Effector CD4-positive, alpha-beta T cell (primary cell): ENCODE measurements at places on chromosomes 4 and X.

DNA sequence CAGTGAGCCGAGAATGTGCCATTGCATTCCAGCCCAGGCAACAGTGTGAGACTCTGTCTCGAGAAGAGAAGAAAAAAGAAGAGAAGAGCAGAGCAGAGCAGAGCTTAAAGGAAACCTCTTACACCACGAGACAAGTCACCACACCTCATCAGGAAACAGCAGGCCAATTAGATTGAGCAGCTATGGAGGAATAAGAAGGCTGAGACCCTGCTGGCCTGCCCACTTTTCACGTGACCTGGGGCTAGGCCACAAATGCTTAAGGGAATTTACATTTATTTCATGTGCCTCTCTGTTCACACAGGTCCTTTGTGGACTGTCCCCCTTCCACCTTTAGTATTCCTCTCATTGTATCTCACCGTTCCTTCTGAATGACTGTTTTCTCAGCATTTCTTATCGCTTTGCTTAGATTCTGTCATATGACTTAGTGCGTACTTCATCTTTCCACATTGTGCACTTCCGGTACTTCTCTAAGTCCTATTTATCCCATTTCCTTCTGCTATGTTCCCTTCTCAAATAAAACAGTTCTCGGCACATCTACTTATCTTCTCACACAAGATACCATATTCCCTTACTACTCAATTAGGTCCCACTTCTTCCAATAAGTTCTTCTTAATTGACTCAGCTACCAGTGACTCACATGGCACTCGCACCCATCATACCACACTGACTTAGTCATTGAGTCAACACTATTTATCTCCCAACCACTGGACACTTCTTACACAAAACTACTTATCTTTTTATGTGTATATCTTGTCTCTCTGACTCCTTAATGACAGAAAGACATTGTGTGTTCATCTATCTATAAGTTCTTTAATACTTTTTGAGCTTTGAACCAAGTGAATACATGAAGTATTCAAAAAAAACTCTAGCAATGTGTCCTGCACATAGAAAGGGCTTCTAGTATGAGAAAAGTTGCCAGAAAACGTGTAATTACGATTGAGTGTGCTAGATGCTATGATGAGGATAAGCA, 11.0 kb downstream of the CUL4B start:
- DNase-seq = no peak

DNA sequence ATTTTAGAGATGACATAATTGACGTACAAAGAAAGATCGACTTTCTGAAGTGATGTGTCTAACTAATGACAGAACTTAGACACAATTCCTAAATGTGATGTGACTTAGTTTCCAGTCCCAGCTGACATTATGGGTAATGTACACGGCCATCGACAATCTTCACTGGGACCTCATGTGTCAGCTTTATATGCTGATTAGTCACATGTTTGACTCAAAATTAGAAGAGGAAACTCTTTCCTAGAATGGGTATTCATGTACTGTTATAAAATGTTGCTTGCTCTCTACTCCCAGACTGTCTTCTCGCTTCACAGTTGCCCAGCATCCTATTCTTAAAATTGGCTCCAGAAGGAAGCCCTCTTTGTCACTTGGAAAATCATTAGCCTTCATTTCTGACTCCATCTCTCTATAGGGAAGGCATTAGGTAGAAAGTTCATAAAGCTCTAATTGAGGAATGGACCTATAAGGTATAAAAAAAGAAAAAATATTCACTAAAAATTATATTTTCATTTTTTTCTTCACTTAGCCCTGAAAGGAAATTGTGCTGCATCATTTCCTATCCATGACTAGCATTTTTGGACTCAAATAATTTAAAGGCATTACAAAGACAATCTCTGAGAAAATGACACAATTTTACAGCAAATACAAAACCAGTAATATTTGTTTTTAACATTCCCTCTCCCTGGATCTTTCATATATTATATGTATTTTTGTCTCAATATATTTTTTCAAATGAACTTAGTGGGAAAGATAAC, 554.6 kb downstream of the INPP4B start:
- no peak for DNase-seq

DNA sequence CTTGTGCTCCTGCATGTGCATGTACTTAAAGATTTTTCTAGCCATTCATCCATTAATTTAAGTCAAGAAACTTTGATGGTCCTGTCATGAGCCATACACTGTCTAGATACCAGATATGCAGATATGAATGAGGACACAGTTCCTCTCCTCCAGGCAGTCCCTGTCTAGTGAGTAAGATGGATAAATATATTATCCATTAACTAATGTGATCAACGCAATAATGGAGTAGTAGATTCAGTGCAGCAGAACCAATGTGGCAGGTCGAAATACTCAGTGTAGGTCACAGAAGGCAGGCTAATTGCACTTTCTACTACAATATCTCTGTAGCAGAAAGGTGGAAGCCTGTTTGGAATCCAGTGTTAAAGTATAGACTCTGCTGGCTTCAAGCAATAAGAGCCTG, 112.5 kb downstream of the PCDH7 start:
- no peak for DNase-seq

GRCh38 chr4:22122062-22122461, 173.5 kb upstream of the KCNIP4 start:
- no peak for DNase-seq

- DNase-seq = no peak
These were observed 243.8 kb upstream of the LDB2 start for GRCh38 chr4:17142232-17142711.

DNA sequence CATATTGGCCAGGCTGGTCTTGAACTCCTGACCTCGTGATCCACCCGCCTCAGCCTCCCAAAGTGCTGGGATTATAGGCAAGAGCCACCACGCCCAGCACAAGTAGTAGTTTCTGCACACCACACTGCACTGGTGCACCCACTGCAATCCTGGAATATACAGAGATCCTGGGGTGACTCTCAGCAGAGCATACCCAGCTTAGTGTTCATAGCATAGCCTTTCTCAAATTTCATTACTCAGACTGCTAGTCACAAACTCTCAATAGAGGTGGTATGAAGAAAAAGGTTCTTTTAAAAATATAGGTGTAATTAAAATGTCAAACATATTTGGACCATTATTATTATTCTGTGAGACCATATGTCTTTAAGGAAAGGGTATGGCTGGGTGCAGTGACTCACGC, 6.2 kb upstream of the ARHGAP10 start:
- DNase-seq = no peak

DNA sequence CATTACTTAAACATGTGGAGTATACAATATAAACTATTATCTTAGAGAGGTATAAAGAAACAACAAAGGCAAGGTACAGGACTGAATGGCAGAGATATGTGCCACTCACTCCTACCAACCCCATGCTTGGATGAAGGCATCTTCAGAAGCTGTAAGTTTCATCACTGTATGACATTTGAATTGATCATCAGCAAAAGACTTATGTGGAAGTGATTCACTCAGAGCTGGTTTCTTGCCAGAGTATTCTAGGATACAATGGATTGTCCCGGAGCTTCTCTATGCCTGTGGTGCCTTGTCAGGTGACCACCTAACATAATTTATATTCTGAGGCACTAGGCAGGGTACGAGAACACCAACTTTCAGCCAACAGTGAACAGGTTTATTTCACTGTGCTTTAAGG, 392.2 kb downstream of the PPP1R2C start:
- DNase-seq = no peak

- DNase-seq = no peak
These were observed 81.9 kb downstream of the PDLIM5 start for GRCh38 chr4:94533405-94534223.

GRCh38 chrX:153401133-153401764, at the start of gene PNMA6E:
Gene PNMA6E (minus strand): TSS chrX:153401350. CDS start chrX:153398849, 2,501 bp downstream.
- DNase-seq = no peak

- no peak for DNase-seq
These were observed 846.7 kb upstream of the EPHA5 start for GRCh38 chr4:66516940-66517339.

- no peak for DNase-seq
These were observed 106.4 kb downstream of the MMRN1 start for GRCh38 chr4:90001023-90001422.

DNA sequence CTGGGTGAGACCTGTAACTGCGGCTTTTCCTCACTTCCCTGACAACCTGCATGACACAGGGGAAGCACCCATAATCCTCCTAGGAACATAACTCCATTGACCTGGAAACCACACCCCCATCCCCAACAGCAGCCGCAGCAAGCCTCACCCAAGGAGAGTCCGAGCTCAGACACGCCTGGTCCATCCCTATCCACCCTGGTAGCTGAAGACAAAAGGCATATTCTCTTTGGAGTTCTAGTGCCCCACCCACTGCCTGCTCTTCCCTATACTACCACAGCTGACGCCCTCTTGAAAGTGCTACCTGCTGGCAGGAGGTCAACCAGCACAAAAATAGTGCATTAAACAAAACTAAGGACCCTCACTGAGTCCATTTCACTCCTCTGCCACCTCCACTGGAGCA, 1080.9 kb upstream of the IGFBP7 start:
- DNase-seq = no peak

GRCh38 chr4:19512086-19512485, 739.6 kb upstream of the SLIT2 start:
- no peak for DNase-seq

GRCh38 chrX:16347968-16348670, 180.8 kb downstream of the MAGEB17 start:
- no peak for DNase-seq

GRCh38 chr4:77734928-77735327, 84.2 kb downstream of the CNOT6L start:
- DNase-seq = no peak

GRCh38 chr4:73275318-73275654, 16.7 kb upstream of the ANKRD17 start:
- DNase-seq = no peak

- no peak for DNase-seq
These were observed 135.4 kb upstream of the RBPJ start for GRCh38 chr4:26185436-26185835.

- no peak for DNase-seq
These were observed 268.8 kb upstream of the GALNT7 start for GRCh38 chr4:172899861-172900260.

- DNase-seq = no peak
These were observed 324.1 kb upstream of the FAM47C start for GRCh38 chrX:36684053-36684452.

- no peak for DNase-seq
These were observed 181.2 kb downstream of the ARHGAP10 start for GRCh38 chr4:147913137-147913536.

DNA sequence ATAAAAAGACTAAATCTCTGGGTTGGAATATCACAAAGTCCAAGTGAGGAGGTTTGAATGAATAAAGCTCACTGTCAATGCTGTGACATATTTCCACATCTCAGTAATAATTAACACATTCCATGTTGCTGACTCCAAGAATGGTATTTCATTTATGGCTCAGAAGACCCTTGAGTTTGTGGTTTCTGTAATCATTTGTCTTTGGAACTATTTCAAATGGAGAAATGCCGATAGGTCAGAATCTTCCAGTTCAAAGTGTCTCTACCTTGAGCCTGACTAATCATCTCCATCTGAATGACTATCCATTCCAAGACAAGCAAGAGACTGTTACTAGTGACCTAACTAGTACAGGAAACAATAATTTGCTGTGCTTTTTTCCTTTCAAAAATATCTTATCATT, 24.2 kb upstream of the SLC2A9 start:
- no peak for DNase-seq

GRCh38 chr4:137823007-137823406, 290.7 kb upstream of the PCDH18 start:
- no peak for DNase-seq

- DNase-seq = no peak
These were observed 225.5 kb downstream of the PARM1 start for GRCh38 chr4:75158451-75158850.

- no peak for DNase-seq
These were observed 55.4 kb upstream of the GBA3 start for GRCh38 chr4:22637306-22637705.

GRCh38 chr4:8167291-8167690, 8.7 kb upstream of the ABLIM2 start:
- no peak for DNase-seq

GRCh38 chr4:55866290-55866907, 13.0 kb downstream of the EXOC1 start:
- DNase-seq = no peak

DNA sequence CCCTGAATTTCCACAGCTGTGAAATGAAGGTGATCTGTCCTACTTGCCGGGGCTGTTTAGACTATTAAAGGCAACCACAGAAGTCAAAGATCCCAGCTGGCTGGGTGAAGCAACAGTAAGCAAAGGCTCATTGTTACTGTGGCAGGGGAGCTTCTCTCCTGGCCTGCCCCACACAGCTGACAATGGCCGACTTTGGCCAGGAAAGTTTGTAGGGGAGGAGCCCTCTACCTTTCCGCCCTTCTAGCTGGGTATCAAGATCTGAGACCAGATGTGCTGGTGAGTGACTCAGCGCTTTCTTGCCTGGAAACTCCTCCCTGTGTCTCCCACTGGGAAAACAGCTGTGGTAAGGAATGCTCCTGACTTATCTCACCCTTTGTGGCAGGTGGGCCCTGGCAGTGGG, 21.1 kb downstream of the RASSF6 start:
- no peak for DNase-seq
